Mucosa of gallbladder (tissue), 1 donor: ENCODE measurements at places on chromosomes 1 and 21.

DNA sequence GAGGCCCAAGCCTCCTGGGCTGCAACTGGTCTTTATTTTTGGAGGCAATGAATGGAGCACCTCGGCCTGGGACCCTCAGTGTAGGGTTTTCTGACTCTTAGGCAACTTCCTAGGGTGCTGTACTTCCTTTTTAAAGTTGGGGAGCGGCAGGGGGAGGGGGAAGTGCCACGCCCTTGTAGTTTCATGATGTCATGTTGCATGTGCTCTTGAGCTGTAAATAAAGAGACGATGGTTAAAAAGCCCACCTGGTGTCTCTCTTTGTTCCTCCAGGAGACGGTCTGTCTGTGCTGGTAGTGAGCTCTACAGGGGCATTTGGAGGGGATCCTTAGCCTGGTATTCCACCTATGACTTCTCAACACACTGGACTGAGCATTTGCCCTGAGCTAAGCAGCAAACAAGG, 10.3 kb upstream of the AGTRAP start:
- DNase-seq: no peak

DNA sequence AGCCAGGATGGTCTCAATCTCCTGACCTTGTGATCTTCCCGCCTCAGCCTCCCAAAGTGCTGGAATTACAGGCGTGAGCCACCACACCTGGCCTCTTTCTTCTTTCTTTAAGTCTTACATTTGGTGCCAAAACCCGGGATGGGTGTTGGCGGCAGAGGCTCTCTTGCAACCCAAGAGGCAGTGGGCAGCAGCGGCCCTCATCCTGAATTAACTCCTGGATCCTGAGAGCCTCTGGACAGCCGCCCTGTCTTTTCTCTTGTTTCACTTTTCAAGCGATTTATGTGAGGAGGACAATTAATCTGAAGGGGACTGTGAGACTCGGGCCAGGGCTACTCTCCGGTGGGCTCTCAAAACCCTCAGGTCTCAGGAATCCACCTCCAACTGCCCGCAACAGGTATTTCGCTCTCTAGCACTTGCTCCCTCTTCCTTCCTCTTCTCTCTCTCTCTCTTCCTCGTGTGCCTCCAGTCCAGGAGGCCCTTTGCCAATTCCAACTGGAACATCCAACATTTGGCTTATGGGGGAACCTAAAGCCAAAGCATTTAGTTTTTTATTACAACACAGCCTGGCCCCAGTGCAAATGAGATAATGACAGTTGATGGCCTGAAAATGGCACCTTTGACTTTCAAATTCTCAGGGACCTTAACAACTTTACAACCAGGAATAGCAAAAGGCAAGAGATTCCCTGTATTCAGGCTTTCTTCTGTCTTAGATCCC, 18.1 kb upstream of the SLC2A5 start:
- DNase-seq: no peak

GRCh38 chr1:172951730-172952365, 98.9 kb downstream of the TNFSF18 start:
- no peak for DNase-seq

DNA sequence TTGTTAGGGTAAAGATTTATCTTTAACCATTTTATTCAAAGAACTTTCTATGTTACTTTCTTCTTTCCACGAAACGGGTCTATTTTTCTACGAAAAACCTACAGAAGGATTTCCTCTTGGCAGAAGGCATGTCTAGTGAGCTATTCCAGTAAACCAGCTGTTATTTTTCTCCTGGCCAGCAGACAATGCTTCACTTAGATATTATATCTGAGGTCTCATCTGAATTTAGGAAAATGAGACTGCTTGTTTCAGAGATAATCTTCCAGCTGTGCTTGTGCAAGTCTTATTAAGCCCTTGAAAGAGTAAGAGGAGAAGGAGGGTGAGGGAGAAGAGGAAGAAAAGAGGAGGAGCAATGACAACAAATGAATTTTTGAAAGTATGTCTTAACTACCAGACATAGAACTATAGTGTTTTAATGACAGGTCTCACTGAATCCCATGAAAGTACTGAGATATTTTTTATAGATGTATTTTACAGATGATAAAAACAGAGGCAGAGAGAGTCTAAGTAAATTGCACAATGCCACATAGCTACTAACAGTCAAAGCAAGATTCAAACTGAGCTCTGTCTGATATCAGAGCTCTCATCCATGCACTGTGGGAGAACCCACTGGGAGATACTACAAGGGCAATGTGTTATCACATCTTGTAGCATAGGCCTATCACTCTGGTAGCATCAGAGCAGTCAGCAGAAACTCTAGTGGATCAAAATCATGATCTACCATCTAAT, 54.6 kb upstream of the SAMSN1 start:
- no peak for DNase-seq

DNA sequence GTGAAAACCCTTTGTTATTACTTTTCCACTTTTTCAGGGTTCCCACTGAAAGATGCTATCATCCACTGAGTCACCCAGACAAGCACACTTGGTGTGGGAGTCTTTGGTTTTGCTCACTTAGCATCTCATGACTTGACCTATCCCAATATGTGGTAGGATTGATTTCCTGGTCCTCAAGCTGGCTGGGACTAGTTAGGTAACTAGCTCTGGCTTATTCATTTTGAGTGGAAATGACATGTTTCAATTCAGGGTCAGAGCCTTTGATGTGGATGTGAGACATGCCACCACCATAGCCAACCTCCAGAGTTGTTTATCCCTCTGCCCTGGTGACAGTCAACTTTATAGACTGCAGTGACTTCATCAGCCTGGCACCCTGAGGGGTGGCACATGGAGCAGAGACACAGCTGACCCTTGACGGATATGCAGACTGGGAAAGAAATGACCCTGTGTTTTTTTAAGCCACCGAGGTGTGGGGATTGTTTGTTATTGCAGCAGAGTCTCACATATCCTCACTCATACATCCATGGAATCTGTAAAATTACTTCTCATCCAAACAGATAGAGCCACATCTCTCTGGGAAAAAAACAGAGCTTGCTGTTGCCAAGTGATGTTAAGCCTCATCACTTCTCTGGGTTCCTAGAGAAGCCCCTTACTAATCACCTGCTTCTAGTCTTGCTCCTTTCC, 699.9 kb downstream of the MATN1 start:
- DNase-seq: no peak

DNA sequence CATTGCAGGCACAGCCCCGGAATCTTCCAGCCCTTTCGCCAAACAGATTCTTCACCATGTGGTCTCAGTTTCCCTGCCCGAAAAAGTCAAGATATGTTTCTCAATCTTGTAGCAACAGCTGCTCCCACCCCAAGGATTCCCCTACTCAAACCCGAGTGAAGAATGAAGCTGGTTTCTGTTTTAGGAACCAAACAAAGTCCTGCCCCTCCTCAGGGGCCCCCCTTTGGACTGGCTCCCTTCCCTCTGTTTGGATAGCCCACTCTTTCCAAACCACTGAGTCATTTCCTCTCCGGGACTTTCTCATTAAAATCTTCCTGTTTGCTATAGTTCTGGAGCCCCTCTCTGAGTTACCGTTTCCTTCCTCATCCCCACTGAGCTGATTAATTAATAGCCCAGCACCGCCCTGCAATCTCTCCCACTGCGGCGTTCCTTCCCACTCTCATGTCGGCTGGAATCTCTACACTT, 100.9 kb downstream of the TSEN15 start:
- no peak for DNase-seq

- no peak for DNase-seq
Observed at GRCh38 chr1:12618661-12618964, 603 bp upstream of the DHRS3 start.
